Activated CD8-positive, alpha-beta memory T cell treated with anti-CD3 and anti-CD28 coated beads for 4 hours (primary cell): ENCODE measurements at places on chromosomes 6 and 20.
A peak's percentile ranks its signal among the peaks of the same experiment; 100 is the strongest.

DNA sequence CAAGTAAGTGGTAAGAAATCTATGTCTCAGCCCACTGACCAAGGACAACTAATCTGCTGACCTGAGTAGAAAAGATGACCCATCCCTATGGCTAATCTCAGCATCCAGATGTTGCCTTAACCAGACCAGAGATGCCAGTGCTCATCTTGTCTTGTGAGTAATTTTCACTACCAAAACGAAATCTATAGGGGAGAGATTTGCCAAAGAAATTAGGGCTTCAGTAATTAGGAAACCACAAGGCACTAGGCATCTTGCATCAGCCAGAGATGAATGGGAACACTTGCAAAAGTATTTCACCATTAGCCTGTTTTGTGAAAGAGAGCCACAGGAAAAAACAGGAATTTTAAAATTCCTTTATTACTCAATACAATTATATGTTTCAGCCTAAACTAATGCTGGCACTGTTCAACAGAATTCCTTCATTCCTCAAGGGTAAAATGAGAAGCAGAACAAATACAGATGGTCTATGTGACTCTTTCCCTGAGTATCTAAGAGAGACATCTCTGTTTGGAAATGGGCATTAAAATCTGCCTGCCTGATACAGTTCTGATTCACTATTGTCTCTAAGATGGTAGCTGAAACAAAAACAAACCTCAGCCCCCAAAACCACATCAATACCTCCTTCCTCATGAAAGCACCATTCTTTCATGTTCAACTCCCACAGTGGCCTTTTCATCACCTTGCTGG is 87.8 kb downstream of the GMDS start:
- peak; percentile 10 for DNase-seq

DNA sequence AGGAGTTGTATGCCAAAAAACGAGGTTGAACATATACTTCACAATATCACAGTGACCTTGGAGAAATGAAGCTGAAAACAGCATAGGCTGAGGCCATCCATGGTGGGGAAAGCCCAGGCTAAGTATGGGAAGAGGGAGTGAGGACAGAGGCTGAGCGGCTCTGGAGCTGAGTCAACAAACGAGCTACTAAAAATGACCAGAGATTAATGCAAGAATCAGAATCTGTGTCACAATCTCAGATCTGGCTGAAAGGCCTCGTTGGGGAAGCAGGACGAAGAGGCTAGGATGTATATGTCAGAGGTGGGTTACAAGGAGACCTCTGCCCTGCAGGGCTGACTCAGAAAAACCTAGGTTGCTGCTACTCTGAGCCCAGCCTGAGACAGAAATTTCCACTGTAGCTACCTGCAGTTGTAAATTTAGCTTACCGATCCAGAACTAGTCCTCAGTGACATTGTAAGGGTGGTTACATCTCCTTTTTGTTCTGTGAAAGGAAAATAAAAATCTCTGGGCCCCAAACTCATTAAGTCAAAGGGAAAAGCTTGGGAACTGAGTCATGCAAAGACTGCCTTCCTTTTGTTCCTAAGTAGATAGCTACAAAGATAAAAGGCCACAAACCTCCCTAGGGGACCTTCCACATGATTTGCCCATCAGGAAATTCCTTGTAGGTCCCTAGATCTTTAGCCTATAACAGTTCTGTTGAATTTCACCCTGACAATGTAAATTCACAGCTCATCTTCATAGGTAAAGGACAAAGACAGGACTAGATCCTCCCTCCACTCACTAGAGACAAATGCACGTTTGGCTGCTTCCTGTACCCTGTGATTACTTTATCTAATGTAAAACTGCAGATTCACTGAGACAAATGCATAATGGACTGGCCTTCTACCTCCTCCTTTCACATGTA is 8.5 kb upstream of the TUBB2A start:
- DNase-seq, result no peak

- DNase-seq, result no peak
These were observed 256.8 kb downstream of the SYNE1 start for GRCh38 chr6:152380351-152380767.

DNA sequence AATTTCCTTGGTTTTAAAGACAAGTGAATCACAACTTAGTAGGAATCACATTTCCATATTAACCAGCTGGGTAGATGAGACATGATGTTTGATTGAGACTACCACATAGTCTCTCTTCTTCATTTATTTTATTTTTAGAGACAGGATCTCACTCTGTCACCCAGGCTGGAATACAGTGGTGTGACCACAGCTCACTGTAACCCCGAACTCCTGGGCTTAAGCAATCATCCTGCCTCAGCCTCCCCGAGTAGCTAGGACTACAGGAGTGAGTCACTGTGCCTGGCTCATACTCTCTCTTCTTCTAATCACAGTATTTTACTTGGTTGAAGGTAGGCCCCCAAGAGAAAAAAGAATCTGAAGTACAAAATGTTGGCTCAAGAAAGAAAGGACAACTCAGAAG is 80.2 kb upstream of the ASF1A start:
- DNase-seq, result no peak

DNA sequence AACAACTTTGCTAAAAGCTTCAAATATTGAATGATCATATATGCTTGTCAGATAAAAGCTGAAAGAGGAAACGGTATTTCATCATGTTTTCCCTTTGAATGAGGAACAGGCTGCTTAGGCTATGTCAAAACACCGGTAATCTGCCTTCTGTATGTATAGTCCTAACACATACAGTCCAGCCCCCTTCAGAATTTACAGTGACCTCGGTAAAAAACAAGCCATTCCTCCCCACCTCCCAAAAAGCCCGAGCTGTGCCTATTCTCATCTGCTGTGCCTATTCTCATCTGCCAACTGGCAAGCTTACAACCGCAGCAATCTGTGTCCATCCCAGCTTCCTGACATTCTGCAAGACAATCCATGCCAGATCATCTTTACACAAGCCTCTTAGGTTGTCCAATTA is 26.8 kb upstream of the UBE2J1 start:
- DNase-seq, result no peak

- DNase-seq, result no peak
These were observed 25.9 kb upstream of the CCR6 start for GRCh38 chr6:167096991-167097390.

- no peak for DNase-seq
These were observed 69.1 kb downstream of the NRSN1 start for GRCh38 chr6:24194978-24195700.

- no peak for DNase-seq
These were observed 97.2 kb downstream of the ASXL1 start for GRCh38 chr20:32455171-32455900.
